Temporal lobe (tissue), 4 donors: ENCODE measurements at places on chromosomes 1 and 21. TPM values are rescaled to one million over a fixed set of nuclear protein-coding genes. Genes with fewer than 3 reads are reported as not detected.

Gene HS2ST1
- total RNA-seq = 28.5 TPM

Gene FAM3B
- total RNA-seq = not detected

Gene FMO3
- 0.49 TPM for total RNA-seq

Gene TRAPPC10
- 16.2 TPM for total RNA-seq

Gene AMY1C
- total RNA-seq = not detected

Gene HP1BP3
- total RNA-seq = 375 TPM

Gene EVA1C
- 1.5 TPM for total RNA-seq

Gene CA6
- not detected for total RNA-seq

Gene KCNA3
- total RNA-seq = 20.2 TPM

Gene CD160
- total RNA-seq = not detected

Gene ZNF683
- total RNA-seq = not detected

Gene CR1
- 0.25 TPM for total RNA-seq

Gene HCRTR1
- 3.2 TPM for total RNA-seq

Gene NBPF11
- total RNA-seq = 9.3 TPM

Gene CFAP45
- 0.74 TPM for total RNA-seq

Gene NRDC
- total RNA-seq = 69.6 TPM

Gene C1orf94
- total RNA-seq = 0.25 TPM

Gene B4GALT3
- 16.2 TPM for total RNA-seq

Gene KCNH1
- 2.0 TPM for total RNA-seq

Gene CLCA1
- total RNA-seq = not detected

Gene OR6K3
- not detected for total RNA-seq

Gene CHRM3
- total RNA-seq = 21.4 TPM

Gene TEKT2
- total RNA-seq = 5.9 TPM

Gene CELF3
- 52.4 TPM for total RNA-seq

Gene TAS1R1
- not detected for total RNA-seq

Gene PCP4
- 5.2 TPM for total RNA-seq

Gene OVAAL
- total RNA-seq = not detected

Gene PTGS2
- total RNA-seq = 2.5 TPM

Gene PLCH2
- total RNA-seq = 9.1 TPM

Gene CASZ1
- total RNA-seq = 0.98 TPM

Gene KRTAP25-1
- not detected for total RNA-seq

Gene ASPM
- total RNA-seq = 6.1 TPM

Gene CYP4A22
- not detected for total RNA-seq

Gene ITSN1
- 64.4 TPM for total RNA-seq

Gene ADGRL4
- 4.9 TPM for total RNA-seq

Gene GOLT1A
- 0.25 TPM for total RNA-seq

Gene C1orf74
- total RNA-seq = 1.5 TPM

Gene MAP3K6
- total RNA-seq = 1.5 TPM

Gene ORC1
- total RNA-seq = 0.98 TPM

Gene NEXN
- 0.49 TPM for total RNA-seq

Gene SH3BGRL3
- 6.4 TPM for total RNA-seq

Gene MPL
- total RNA-seq = not detected

Gene KRTAP21-2
- not detected for total RNA-seq

Gene ACAP3
- total RNA-seq = 74.0 TPM
